ENCODE measurements at places on chromosomes 6 and 20.
A peak's percentile ranks its signal among the peaks of the same experiment; 100 is the strongest.

GRCh38 chr6:169404828-169405227 is 151.2 kb upstream of the THBS2 start:
- DNase-seq: no peak

GRCh38 chr20:54267483-54268003 is 59.7 kb downstream of the PFDN4 start:
- no peak for DNase-seq

DNA sequence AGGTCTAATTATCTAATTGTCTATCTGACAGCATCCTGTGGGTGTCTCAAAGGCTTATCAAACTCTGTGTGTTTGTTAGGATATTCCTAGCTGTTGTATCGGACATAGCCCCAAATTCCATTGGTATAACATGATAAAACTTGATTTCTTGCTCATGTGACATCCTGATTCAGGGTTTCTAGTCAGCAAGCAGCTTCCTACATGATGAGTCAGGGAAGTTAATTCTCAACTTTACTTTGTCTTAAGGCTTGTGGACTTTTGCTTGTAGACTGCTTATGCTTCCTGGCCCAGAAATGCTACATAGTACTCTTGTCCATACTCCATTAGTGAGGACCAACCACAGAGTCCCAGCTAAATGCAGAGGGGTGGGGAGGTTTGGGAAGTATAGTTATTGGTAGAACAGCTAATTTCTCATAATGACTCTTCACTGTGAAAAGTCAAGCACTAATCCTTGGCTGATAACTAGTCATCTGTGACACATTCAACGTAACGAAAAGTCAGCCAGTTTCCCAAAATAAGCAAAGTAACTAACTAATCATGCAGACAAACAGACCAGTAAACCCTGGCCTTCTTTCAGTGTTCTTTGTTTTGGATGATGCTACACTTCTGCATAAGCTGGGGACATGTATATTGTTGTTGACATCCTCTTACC is 25.8 kb downstream of the NKAIN2 start:
- no peak for DNase-seq

DNA sequence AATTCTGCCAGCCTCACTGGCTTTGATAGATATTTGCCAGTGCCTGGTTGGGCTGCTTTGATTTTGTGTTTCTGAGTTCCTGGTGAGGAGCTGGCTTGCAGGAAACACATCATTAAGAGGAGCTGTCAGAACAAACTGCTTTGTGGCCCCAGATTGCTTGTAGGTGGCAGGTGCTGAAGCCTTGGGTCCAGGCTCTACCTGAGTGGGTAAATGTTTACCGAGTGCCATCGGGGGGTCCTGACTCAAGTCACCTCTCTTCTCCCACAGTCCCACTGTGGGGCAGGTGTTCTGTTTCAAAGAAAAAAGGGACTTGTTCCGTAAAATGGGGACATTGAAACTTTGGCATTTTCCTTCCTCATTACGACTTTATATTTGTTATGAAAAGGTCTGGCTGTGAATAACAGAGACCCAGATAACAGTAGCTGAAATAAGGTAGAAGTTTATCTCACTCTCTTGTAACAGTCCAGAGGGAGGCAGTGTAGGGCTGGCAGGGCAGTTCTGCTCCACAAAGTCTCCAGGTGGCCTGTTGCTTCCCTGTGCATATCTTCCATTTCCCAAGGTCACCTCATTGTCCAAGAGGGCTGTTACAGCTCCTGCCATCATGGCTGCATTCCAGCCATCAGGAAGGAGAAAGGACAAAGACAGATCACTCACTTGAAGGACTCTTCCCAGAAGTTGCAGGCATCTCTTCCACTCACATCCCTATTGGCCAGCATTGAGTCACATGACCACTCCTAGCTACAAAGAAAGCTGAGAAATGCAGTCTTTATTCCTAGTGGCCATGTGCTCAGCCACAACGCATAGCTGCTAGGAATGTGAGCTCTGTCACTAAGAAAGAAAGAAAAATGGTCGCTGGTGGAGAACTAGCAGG is 149.9 kb upstream of the KCNG1 start:
- no peak for DNase-seq

DNA sequence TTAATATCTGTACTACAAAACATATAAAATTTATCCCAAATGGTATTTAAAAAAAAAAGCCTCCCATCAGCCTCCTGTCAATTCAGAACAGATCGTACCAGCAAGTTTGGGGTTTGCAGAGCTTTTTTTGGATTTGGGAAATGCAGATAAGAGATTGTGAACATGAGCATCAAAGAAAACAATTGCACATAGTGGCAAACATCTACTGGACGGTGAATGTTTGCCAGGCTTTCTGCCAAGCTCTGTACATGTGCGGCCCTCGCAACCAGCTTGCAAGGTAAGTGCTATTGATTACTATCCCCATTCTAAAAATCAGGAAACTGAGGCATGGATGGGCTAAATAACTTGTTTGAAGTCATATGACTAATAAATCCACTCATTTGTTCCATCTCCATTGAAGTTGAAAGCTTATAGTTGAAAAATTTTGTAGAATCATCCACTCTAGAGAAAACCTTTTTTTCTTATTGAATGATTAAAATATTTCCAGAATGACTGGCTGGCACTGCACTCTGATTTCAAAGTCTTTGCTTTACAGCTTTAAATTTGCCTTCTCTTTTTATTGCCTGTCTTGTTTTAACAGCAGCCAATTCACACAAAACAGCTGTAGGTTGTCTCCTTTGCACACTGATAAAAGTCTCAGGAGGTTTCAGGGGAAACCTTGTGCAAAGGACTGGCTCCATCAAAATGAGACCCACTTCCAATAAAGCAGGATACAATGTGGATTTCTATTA is 37.4 kb upstream of the SIRT5 start:
- no peak for DNase-seq

- no peak for DNase-seq
These were observed 11.5 kb downstream of the RIOK1 start for GRCh38 chr6:7401075-7401474.

GRCh38 chr20:44914924-44915323 is 5.1 kb downstream of the PABPC1L start:
- no peak for DNase-seq

DNA sequence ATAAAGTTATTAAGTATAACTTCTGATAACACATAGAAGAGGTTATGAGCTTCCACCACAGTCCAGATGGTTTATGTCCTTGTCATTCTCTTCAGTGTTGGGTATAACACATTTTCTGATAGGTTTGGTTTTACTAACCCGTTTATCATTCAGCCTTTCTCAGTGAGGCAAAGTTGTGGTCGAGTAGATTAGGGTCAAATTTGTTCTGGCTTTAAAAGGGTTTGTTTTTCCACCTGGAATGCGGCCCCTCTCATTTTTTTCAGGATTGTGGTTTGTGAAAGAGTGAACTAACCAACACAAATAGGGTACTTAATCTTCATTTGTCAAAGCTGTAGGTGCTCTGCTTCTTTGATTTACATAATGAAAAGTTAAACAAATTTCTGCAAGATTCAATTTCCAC is 204.2 kb upstream of the ASCC3 start:
- no peak for DNase-seq

GRCh38 chr20:15042723-15043122 is 705.3 kb upstream of the FLRT3 start:
- no peak for DNase-seq

DNA sequence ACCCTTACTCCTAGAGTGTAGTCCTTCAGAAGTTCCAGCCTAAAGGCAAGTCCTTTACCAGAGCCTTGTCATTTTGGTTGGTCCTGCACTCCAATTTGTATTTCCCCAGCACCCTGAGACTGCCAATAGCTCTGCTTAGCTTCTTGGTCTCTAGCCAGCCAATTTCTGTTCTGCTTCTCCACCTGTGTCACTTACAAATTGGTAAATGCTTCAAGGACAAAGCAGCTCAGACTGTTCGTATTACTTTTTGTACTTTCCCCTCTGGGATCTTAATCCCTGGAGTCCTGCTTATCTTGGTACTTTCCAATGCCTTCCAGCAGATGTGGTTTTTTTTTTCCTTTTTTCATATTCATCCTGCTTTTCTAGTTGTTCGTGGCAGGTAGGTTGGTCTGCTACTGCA is 25.7 kb downstream of the PIGU start:
- DNase-seq: no peak

GRCh38 chr6:64233746-64234145 is 598.1 kb downstream of the PHF3 start:
- no peak for DNase-seq

DNA sequence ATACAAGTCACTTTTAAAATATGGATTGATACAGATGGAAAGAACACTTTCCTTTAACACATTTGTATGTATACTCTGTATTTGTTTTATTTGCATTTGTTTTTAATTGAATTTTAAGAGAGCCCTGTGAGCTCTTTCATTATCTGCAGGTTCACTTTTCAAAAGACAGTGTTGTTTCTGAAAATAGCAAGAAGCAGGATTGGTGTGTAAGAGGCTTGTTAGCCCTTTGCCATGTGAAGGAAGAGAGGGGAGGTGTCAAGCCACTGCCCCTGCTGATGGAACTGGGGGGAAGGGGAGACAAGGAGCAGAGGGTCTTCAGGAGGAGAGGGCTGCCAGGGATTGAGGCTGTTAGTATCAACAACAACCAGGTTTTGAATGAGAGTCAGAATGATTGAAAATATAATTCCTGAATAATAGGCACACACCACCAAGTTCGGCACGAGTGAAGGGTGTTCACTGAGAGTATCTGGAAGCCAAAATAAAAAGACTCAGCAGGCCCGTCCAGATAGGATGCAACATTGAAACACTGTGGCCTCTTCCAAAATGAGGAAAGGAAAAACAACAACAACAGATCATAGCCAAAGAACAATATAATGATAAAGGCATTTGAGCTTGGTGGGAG is 12.6 kb upstream of the PBOV1 start:
- DNase-seq: no peak

GRCh38 chr6:123519189-123519505 is 117.6 kb downstream of the TRDN start:
- peak; percentile 81 for DNase-seq

GRCh38 chr20:33843050-33843449 is 31.9 kb downstream of the CHMP4B start:
- DNase-seq: no peak

- peak; percentile 31 for DNase-seq
These were observed 166.4 kb upstream of the RNF217 start for GRCh38 chr6:124795643-124796463.

- DNase-seq: peak; percentile 48
These were observed 8.9 kb downstream of the MANBAL start for GRCh38 chr20:37298190-37298939.

DNA sequence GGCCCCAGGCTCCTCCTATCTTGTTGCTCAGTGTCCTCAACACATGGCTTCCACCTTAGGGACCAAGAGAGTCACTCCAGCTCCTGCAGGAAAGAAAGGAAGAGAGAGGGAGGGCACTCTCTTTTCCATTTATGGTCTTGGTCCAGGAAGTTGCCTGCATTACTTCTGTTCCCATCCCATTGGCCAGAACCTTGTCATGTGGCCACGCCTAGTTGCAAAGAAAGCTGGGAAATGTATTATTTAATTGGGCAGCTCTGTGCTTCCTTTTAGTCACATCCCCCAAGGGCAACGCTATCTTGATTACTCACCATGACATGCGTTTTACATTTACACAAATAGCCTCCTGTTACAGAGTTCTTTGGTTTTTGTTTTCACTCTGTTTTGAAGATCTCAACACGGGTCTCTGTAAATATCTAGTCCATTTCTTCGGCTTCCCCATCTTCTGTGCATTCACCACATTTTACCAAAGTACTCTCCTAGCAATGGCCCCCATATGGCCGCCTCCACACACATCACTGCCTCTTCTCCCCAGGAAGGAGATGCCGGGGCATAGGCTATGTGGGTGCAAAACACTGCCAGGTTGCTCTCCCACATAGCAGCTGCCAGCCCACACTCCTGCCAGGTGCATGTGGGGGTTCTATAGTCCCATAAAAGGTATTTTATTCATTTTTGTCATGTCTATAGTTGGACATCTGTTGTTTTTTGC is 35.7 kb upstream of the ZMYND8 start:
- peak; percentile 29 for DNase-seq

DNA sequence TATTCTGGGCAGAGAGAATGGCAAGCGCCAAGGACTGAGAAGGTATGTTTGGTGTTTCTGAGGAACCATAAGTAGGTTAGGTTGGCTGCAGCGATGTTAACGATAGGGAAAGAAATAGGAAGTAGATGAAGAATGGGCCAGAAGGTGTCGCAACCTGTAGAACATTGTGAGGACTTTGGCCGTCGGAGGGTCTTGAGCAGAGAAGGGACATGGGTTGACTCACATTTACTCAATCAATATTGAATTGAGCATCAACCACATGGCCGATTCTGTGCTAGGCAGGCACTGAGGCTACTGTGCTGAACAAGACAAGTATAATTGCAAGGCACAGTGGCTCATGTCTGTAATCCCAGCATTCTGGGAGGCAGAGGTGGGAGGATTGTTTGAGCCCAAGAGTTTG is 26.8 kb upstream of the RPN2 start:
- no peak for DNase-seq

GRCh38 chr6:13883966-13884365 is 40.8 kb upstream of the RNF182 start:
- no peak for DNase-seq

DNA sequence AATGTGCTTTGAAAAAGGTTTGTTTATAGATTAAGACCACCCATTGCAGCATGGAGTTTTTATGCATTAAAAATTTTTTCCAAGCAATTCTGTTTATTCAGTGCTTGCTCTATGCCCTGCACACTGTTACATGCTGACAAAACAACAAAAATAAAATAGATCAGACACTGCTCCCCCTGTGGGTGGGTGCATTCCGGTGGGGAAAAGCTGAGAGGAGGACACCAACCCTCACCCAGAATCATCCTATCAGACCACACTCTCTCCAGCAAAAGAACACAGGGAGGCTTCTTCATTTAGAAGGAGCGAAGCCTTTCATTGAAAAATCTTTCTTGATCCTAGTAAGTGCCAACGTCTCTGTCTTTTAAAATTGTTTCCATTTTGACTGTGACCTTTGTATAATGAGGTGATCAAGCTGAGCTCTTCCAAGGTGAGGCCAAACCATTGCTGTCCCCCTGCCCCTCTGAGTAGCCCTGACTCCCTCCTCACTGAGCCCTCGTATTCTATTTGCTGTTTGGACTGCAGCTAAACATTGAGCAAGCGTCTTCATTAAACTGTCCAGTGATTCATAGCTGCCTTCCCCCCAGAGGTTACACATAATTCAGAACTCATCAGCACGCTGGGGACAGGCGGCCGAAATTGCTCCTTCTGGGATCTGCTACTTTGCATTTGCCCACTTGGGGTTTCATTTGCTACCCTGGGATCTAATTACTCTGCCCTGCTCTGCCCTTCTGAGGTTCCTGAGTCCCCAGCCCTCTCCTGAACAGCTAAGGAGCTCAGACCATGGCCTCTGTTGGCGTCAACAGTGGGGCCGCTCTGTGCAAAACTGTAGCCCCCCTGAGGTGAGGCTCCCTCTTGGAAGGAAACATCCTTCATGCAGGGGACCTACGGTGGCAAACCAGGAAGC is 102.4 kb downstream of the F13A1 start:
- no peak for DNase-seq

DNA sequence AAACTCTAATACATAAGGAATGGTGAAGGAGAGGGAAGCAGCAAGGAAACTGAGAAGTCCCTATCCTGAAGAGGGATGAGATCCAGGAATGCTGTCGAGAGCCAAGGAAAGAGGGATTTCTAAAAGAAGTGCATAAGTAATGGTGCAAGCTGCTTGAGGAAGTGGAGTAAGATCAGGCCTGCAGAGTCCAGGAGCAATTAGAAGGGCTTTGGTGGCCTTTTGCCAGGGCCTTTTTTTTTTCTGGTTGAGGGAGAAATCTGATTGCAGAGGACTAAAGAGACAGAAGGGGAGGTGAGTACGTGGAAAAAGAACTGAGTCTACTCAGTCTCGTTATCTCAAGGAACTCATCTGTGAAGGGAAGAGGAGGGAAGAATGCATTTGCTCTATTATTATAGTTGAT is 396.2 kb downstream of the UTRN start:
- no peak for DNase-seq
